ENCODE measurements at places on chromosomes 11 and 22.
A peak's percentile ranks its signal among the peaks of the same experiment; 100 is the strongest.

- no peak for DNase-seq
These were observed 12.7 kb upstream of the MSANTD2 start for GRCh38 chr11:124812876-124813275.

GRCh38 chr11:117949062-117949461, 19.9 kb upstream of the TMPRSS13 start:
- DNase-seq: no peak

- DNase-seq: peak; percentile 80
These were observed at the start of gene SH3BP1 for GRCh38 chr22:37639070-37639760. Gene SH3BP1, plus strand, starts transcription at chr22:37639669. Its CDS starts 119 bp downstream, at chr22:37639788.

DNA sequence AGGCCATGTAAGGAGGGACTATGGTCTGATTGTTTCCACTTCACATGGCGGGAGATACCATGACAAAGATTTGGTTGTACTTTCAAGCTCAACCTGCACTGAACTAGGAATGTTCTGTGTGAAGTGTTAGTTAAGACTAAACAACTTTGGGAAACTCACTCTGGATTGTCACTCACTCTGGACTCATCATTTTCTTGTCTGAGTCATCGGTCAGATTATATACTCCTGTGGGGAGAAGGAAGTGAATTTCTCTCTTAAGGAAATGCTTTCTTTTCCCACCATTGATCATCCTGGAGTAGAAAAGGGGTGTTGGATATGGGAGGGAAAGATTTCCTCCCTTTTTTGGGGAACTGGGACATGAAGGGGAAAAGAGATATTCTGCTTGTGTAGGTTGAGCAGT, 26.9 kb upstream of the CAT start:
- DNase-seq: no peak

DNA sequence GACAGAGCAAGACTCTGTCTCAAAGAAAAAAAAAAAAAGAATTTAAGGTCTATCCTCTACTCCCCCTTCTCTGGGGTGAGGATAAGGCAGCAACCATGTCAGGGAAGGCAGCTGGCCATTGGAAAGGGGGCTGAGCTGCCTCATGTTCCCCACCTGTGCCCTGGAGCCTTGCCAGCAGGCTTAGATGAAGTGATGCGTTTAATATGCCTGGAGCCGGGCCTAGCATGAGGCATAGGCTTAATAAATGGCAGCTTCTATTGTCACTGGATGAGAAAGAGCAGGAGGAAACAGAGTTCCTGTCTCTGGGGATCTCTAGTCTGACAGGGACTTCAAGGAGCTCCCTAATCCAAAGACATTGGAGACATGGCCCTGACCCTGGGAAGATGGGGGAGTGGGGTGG, 3.2 kb upstream of the KCNE3 start:
- no peak for DNase-seq
